ENCODE measurements at places on chromosomes 4 and X. TPM values are rescaled to one million over a fixed set of nuclear protein-coding genes. Genes with fewer than 3 reads are reported as not detected.

GRCh38 chr4:7939377-7940108 lies at the start of gene AFAP1:
TSS of gene AFAP1 (minus strand) at chr4:7939861. CDS start at chr4:7872078, 67,783 bp downstream.
- peak within 1 kb of the TSS; percentile 63 for H3K27ac ChIP-seq
- H3K4me1 ChIP-seq, result no peaks in the 10 kb centered on the region
- DNase-seq, result peak; percentile 95
- no peaks in the 10 kb centered on the region for H3K36me3 ChIP-seq

GRCh38 chrX:153875391-153876111 lies 10.4 kb downstream of the L1CAM start:
- no peaks in the 10 kb centered on the region for H3K36me3 ChIP-seq
- H3K4me3 ChIP-seq, result no peak overlapping the region
- H3K4me1 ChIP-seq, result no peaks in the 10 kb centered on the region
- H3K27me3 ChIP-seq, result peaks cover 2% of the 10 kb centered on the region
- H3K27ac ChIP-seq, result no peak overlapping the region

SSX3 gene
- not detected for total RNA-seq

DNA sequence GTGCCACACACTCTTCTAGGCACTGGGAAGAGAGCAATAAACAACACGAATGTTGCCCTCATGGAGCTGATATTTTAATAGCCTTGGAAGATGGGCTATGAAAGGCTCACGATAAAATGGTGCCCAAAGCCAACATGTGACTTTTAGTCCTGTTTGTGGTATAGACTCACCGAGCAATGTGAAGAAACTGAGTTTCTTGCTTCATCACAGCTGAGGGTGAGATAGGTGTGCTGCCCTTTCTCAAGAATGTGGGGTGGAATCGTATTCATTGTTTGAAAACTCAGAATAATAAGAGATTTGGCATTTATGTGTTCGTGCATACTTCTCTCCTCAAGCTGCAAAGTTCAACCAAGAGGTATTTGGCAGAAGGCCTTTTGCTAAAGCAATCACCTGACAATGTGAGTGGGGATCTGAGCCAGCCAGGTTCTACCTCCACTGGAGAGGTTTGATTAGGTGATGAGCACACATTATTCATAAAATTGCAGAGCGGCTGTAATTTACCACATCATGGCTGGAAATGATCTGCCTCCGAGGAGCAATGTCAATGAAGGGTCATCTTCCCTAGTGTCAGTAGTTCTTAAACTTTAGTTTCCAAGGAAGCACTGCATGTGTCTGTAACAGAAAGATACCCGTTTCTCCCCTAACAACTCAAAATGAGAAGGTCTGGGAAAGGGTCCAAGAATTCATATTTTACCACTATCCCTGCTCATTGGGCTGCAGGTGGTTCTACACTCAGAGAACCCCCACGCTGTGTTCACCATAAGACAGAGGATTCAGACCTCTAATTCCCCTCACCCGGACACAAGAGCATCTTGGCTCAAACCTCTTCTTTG lies 41.9 kb upstream of the CBR4 start:
- no peak overlapping the region for H3K27ac ChIP-seq
- no peaks in the 10 kb centered on the region for H3K4me1 ChIP-seq
- no peaks in the 10 kb centered on the region for H3K36me3 ChIP-seq

DNA sequence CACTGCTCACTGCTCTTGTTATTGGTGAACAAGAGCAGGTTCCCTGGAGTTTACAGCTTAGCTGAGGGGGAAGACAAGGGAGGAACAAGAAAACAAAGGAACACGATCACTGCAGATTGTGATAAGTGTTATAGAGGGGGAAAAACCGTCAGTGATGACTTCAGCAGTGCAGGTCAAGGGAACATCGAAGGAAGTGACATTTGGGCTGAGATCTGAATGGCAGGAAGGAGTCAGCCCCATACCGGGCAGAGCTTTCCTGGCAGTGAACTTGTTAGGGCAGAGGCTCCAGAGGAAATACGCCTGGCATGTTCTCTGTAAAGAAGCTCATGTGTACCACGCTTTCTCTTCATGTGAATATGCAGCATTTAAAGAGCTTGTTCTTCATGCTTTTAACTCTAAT lies 78.1 kb downstream of the LDB2 start:
- no peaks in the 10 kb centered on the region for H3K36me3 ChIP-seq
- H3K4me3 ChIP-seq, result no peak overlapping the region
- H3K4me1 ChIP-seq, result no peaks in the 10 kb centered on the region
- no peak for DNase-seq
- H3K27ac ChIP-seq, result no peak overlapping the region

GPRIN3 gene
- 15.2 TPM for total RNA-seq

GRCh38 chr4:123215536-123215935 lies 181.1 kb upstream of the SPRY1 start:
- no peaks in the 10 kb centered on the region for H3K36me3 ChIP-seq
- no peak overlapping the region for H3K27ac ChIP-seq
- no peak for DNase-seq
- H3K27me3 ChIP-seq, result no peaks in the 10 kb centered on the region

HTN1 gene
- not detected for total RNA-seq

CWH43 gene
- 2.4 TPM for total RNA-seq

ADAMTS3 gene
- 4.2 TPM for total RNA-seq

GRCh38 chrX:69229436-69229835 lies 64.2 kb upstream of the PJA1 start:
- H3K36me3 ChIP-seq, result no peaks in the 10 kb centered on the region
- no peaks in the 10 kb centered on the region for H3K4me1 ChIP-seq
- H3K27me3 ChIP-seq, result no peaks in the 10 kb centered on the region
- no peak overlapping the region for H3K4me3 ChIP-seq

- H3K4me1 ChIP-seq, result peaks cover 7% of the 10 kb centered on the region
- H3K27ac ChIP-seq, result no peak overlapping the region
- no peak overlapping the region for H3K4me3 ChIP-seq
- no peak for DNase-seq
- H3K27me3 ChIP-seq, result no peaks in the 10 kb centered on the region
Observed at GRCh38 chr4:73589887-73590801, 30.1 kb downstream of the RASSF6 start.

NUDT9 gene
- 30.4 TPM for total RNA-seq

DNA sequence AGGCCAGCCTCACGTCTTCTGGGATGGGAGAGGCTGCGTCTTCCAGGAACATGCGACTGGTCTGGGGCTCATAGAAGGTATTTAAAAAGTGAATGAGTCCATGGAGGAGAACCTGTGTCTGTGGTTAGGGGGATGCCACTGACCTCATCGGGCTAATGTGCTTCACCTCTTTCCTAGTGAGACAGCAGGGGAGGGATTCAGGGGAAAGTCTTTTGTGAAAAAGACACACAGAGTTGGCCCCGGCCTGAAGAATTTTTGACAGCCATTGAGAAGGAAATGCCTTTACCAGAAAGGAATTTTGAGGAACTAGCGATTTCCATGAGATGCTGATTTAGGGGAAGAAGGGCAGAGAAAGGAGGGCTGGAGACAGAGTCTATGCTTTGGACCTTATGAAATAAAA lies 11.0 kb upstream of the C4orf50 start:
- no peak overlapping the region for H3K27ac ChIP-seq
- H3K36me3 ChIP-seq, result no peaks in the 10 kb centered on the region
- H3K4me3 ChIP-seq, result no peak overlapping the region
- H3K27me3 ChIP-seq, result no peaks in the 10 kb centered on the region
- H3K4me1 ChIP-seq, result peaks cover 14% of the 10 kb centered on the region
- no peak for DNase-seq

DNA sequence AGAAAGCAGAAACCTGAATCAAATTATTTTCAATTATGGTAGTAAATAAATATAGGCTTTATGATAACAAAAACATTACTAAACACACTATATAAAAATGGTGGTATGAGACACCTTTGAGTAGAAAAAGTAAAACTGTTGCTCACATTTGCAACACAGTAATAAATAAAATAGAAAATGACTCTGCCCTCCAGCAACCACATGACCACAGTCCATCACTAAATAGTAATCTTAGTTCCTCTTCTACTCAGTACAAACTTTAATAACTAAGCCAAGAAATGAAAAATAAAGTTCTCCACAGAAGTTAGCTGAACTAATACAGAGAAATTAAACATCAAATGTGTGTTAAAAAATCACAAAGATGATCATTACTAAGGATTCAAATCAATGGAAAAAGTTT lies 108.5 kb downstream of the ADGRA3 start:
- no peaks in the 10 kb centered on the region for H3K4me1 ChIP-seq
- no peak overlapping the region for H3K4me3 ChIP-seq
- DNase-seq, result no peak
- H3K36me3 ChIP-seq, result peaks cover 2% of the 10 kb centered on the region

MED28 gene
- 45.2 TPM for total RNA-seq

GAGE12J gene
- not detected for total RNA-seq

NLRP2B gene
- not detected for total RNA-seq

DNA sequence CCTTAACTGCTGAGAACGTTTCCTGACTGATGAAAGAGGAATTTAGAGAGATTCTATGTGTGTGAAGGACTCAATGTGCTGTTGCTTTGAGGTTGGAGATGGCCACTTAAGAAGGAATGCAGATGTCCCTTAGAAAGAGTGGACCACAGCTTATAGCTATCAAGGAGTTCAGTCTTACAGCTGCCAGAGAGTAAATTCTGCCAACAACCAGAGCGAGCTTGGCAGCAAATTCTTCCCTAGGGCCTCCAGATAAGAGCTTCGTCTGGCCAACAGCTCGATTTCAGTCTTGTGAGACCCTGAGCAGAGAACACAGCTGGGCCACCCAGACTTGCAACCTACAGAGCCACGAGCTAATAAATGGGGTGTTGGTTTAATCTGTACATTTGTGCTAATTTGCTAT lies 21.8 kb downstream of the MID1 start:
- DNase-seq, result no peak
- H3K27ac ChIP-seq, result no peak overlapping the region
- H3K27me3 ChIP-seq, result no peaks in the 10 kb centered on the region
- no peaks in the 10 kb centered on the region for H3K4me1 ChIP-seq
- H3K36me3 ChIP-seq, result no peaks in the 10 kb centered on the region

CYLC1 gene
- not detected for total RNA-seq

- H3K4me3 ChIP-seq, result no peak overlapping the region
- H3K27ac ChIP-seq, result no peak overlapping the region
- H3K4me1 ChIP-seq, result no peaks in the 10 kb centered on the region
- no peaks in the 10 kb centered on the region for H3K27me3 ChIP-seq
- DNase-seq, result no peak
- H3K36me3 ChIP-seq, result no peaks in the 10 kb centered on the region
Observed at GRCh38 chr4:162683659-162684370, 482.9 kb downstream of the NAF1 start.

EPGN gene
- total RNA-seq, result 1.6 TPM

DNA sequence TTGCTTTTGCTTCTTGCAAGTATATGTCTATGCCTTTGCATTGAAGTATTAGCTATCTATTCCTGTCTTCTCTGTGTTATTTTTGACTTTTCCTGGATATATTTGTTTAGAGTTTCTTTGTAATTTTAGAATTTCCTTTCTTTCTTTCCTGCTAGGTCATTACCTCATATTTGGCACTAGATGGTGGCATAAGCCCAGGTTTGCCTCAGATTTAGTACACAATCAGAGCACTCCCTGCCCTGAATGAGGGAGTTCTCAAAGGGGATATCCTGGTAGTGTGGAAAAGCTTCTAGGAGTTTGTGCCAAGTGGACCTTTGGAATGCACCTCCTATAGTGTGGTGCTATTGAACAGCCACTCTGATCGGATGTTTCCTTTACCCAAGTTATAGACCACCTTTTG lies 181.6 kb downstream of the UGT8 start:
- no peaks in the 10 kb centered on the region for H3K4me1 ChIP-seq
- H3K27ac ChIP-seq, result no peak overlapping the region
- no peaks in the 10 kb centered on the region for H3K27me3 ChIP-seq
- no peak for DNase-seq

GRCh38 chr4:18069810-18070209 lies 48.3 kb upstream of the LCORL start:
- no peak for DNase-seq
- H3K27ac ChIP-seq, result no peak overlapping the region
- no peaks in the 10 kb centered on the region for H3K27me3 ChIP-seq
- no peaks in the 10 kb centered on the region for H3K36me3 ChIP-seq
- H3K4me1 ChIP-seq, result no peaks in the 10 kb centered on the region
- H3K4me3 ChIP-seq, result no peak overlapping the region

HELT gene
- total RNA-seq, result not detected

DNA sequence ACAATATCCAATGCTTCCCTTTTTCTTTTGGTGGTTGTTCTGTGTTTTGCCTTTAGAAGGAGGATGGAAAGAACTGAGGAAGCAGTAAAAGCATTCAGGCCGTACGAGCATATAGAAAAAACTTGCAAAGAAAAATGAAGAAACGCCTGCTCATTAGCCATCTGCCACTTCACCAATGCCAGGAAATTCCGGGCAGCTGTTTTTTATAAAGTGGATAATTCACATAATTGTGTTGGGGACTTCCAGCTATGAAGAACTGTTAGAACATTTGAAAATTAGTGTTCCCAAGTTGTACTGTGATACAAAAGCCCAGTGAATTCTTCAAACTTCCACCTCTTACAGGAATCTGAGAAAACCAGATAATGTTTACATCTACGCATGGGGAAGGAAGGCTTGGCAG lies 11.7 kb downstream of the RELL1 start:
- no peak for DNase-seq
- no peak overlapping the region for H3K4me3 ChIP-seq
- H3K36me3 ChIP-seq, result no peaks in the 10 kb centered on the region
- H3K4me1 ChIP-seq, result peaks cover 13% of the 10 kb centered on the region
- no peaks in the 10 kb centered on the region for H3K27me3 ChIP-seq

SULT1E1 gene
- total RNA-seq, result 1.4 TPM

GRCh38 chr4:19492606-19493005 lies 759.1 kb upstream of the SLIT2 start:
- H3K4me1 ChIP-seq, result no peaks in the 10 kb centered on the region
- no peaks in the 10 kb centered on the region for H3K36me3 ChIP-seq
- no peak overlapping the region for H3K4me3 ChIP-seq
- DNase-seq, result no peak
- H3K27ac ChIP-seq, result no peak overlapping the region
- no peaks in the 10 kb centered on the region for H3K27me3 ChIP-seq

GRCh38 chr4:30875658-30876269 lies 155.6 kb downstream of the PCDH7 start:
- H3K27me3 ChIP-seq, result no peaks in the 10 kb centered on the region
- no peak overlapping the region for H3K27ac ChIP-seq
- no peak overlapping the region for H3K4me3 ChIP-seq
- no peak for DNase-seq
- H3K4me1 ChIP-seq, result no peaks in the 10 kb centered on the region

CRLF2 gene
- total RNA-seq, result 1.6 TPM

DNA sequence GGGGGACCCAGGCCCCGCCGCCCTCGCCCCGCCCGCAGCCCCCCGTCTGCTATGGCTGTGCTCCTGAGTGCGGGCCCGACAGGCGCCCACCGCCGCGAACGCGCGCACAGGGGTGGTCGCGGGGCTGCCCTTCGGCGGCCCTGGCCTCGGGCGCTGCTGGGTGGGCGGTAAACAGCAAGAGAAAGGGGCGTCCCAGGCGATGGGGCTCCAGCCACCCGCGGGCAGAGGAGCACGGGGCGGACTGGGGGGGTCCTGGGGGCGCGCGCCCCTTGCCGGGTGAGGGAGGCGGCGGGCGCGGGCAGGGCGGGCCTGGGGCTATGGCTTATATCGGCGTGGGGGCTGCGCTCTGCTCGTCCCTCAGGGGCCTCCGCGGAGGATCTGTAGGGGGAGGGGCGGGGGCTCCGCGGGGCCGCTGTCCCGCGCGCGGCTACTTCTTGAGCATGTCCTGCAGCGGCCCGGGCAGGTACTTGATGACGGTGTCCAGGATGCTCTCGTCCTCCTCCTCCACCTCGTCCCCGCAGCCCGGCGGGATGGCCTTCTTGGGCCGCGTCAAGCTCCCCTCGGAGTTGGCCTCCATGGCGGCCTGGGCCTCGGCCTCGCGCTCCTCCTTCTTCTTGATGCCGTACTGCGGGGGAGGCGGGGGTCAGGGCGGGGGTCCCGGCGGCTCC lies 39.7 kb downstream of the CPLX1 start:
- H3K4me1 ChIP-seq, result no peaks in the 10 kb centered on the region
- H3K27ac ChIP-seq, result no peak overlapping the region
- DNase-seq, result no peak
- H3K27me3 ChIP-seq, result peaks cover 2% of the 10 kb centered on the region

BMX gene
- total RNA-seq, result 1.4 TPM

ADAM29 gene
- not detected for total RNA-seq

GAGE12E gene
- total RNA-seq, result not detected
